Inflammatory macrophage treated with lipopolysaccharide for 4 hours (primary cell): ENCODE measurements at places on chromosomes 6 and 20.
A peak's percentile ranks its signal among the peaks of the same experiment; 100 is the strongest.

GRCh38 chr6:47631797-47632196, 66.6 kb upstream of the ADGRF4 start:
- no peak for DNase-seq

DNA sequence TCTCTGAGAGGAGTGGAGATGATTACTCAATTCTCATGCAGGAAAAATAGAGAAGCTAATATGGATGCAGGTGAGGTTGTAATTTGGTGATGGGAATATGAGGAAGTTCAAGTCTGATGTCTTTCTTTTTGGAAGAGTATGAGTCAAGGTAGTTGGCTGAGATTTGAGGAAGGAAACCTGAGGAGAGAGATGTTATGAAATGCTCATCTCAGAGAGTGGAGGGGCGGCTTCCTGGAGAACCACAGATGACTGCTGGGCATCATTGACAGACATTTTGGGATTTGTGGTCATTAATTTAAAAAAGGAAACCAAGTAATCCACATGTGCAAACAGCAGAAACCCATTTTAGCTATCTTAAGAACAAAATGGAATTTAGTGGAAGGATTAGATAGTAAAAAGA, 72.5 kb upstream of the UST start:
- DNase-seq = peak; percentile 11

DNA sequence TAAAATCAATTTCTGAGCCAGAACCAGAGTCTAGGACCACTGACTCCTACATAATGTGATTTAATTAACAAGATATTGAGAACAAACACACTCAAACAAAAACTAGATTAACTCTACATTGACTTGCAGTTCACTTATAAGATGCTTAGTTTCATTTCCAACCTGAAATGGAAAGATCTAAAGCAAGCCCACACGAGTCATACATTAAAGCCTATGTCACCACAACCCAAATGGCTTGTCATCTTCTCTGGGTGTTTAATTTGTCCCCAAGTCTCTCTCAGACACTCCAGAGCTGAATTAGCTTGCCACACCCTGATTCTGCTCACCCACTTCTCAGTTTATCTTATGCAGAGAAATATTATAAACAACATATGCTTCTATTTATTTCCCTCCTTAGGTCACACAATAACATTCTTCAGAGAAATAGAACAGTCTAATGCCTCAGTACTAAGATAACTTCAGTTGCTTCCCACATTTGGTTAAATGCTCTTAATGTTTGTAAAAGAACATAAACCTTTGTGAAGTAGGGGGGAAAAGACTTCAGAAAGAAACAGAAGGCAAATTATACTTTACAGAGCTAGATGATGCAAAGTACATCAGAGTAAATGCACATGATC, 8.8 kb upstream of the FBXO30 start:
- DNase-seq = no peak

- DNase-seq = no peak
Measured at GRCh38 chr20:61317966-61318530, 66.0 kb downstream of the CDH4 start.

GRCh38 chr6:154996016-154996590, 988 bp downstream of the TIAM2 start:
- DNase-seq = no peak

DNA sequence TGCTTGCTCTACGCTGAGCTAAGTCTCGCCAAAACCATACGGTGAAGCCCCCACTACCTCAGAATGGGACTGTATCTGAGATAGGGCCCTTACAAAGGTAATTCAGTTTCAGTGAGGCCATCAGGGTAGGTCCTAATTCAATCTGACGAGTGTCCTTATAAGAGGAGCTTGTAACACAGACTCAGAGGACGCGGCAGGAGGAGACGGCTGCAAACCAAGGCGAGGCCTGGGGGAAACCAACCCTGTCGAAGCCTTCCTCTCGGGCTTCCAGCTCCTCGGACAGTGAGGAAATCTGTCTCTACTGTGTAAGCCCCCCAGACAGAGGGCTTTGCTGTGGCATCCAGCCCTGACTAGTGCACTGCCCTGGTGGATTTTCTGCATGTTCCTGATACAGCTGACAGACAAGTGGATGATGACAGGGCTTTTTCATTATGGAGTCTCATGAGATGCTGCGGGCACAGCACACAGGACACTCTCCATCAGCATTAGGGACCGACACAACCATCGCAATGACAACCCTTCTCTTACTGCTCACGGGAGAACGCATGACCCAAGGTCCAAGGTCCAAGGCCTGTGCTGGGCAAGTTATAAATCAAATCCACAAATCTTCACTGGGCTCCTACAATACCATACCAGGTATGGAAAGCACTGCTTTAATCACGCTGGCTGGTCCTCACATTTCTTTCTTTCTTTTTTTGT, 48.2 kb downstream of the SSR1 start:
- no peak for DNase-seq

GRCh38 chr6:157403686-157404051, 22.7 kb downstream of the ZDHHC14 start:
- no peak for DNase-seq

GRCh38 chr20:62203378-62204030, 16.6 kb downstream of the HRH3 start:
- no peak for DNase-seq

- DNase-seq = no peak
Measured at GRCh38 chr6:92459606-92460005, 959.8 kb downstream of the EPHA7 start.

GRCh38 chr6:5085648-5086293, 630 bp downstream of the PPP1R3G start:
- DNase-seq = peak; percentile 32

- DNase-seq = peak; percentile 44
Measured at GRCh38 chr6:21634582-21634981, 41.0 kb downstream of the SOX4 start.

DNA sequence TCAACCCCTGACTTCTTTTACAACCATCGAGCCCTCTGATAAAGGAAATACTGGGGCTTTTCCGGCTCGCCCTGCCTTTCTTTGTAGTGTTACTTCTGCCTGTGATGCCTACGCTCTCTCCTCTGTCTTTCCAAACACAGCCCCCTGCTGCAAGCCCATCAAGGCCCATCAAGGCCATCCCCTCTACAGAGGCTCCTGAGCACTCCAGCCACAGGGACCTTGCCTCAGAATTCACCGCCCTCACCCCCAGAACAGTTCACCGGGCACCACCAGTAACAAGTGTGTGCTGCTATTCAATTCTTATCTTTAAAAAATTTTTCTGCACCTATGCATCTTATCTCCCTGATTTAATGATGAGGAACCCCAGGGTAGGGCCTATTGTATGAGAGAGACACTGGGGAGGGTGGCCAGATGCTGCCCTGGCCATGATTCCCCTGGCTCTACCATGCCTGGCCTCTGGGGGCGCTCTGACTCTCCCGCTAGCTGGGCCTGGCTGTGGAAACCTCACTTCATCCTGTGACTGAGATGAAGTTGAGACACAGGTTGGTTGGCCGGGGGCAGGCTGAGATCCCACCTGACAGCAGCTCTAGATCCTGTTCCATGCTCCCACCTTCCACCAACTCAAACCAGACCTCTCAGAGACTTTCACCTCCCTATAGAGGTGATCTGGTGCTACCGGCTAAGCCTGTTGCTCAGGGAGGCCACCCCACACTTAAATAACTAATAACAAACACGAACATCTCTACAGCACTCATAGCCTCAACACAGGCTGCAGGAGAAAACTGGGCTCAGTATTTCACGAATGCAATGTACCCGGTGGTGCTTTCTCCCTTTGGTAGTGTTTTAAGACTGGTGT, 19.2 kb upstream of the GLP1R start:
- DNase-seq = peak; percentile 5

DNA sequence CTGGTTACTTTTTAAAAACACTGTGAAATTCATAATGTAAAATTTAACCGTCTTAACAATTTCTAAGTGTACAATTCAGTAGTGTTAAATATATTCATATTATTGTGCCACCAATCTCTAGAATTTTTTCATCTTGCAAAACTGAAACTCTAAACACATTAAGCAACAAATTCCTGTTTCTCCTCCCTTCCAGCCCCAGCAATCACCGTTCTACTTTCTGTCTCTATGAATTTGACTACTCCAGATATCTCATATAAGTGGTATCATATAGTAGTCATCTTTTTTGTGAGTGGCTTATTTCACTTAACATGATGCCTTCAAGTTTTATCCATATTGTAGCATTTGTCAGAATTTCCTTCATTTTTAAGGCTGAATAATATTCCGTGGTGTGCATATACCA, 44.7 kb downstream of the RSPH3 start:
- peak; percentile 70 for DNase-seq

- DNase-seq = no peak
Measured at GRCh38 chr20:42380287-42380686, 762.1 kb upstream of the CHD6 start.

DNA sequence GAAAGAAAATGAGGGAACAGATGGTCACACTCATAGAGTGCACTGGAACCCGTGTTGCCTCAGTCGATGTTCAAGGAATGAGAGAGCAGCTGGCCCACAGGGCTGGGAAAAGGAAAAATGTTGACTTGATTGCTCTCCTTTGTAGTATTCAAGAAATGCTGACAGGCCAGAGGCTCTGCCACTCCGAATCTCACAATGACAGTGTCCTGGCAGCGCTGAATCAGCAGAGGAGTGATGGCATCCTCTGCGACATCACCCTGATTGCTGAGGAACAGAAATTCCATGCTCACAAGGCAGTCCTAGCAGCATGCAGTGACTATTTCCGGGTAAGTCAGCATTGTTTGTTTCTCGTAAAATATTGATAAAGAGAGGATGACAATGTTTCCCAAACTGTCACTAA, 51.3 kb downstream of the KLHL32 start:
- DNase-seq = no peak

DNA sequence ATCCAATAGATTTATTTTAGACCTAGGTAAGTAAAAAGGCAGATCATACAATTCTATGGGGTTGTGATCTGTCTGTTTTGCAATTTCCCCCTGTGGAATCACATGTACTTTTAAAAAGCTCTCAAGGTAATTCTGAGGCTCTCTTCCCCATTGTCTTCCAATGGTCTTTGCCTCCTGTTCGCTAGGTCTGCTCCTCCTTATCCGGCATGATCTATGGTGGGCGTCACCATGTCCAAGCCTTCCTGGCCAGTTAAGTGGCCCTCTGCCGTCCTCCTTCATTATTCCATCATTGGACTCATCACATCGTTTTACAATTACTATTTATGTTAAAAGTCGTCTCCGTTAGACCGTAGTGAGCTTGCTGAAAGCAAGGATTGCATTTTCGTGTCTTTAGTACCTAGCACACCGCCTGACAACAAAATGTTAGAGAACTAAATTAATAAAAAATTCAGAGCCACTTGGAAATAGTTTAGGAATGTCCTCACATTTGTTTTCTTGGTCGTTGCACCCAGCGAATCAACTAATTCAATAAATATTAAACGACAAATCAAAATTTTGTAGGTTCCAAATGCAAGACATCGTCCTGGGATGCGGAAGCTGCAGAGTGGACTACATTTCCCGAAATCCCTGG, 2.2 kb upstream of the STXBP5 start:
- peak; percentile 40 for DNase-seq

DNA sequence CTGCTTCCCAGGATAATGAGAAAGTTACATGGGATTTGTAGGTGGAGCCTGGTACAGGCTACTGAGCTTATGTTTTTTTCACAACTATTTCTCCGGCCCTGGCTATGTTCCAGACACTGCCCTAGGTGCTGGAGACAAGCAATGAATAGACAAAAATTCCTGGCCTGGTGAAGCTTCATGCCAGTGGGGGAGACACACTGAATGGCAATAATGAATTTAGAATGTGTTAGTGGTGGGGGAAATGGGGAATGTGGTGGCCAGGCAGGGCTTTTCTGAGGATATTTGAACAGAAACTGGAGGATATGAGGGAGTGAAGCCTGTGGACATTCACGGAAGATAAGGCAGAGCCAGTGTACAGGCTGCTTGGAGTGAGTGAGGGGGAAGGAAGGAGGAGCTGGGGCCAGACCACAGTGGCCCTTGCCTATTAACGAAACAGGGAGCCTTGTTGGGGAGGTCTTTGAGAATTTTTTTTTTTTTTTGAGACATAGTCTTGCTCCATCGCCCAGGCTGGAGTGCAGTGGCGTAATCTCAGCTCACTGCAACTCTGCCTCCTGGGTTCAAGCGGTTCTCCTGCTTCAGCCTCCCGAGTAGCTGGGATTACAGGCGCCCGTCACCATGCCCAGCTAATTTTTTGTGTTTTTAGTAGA, 6.6 kb downstream of the FOXS1 start:
- no peak for DNase-seq

GRCh38 chr6:116087437-116088027, 13.1 kb upstream of the NT5DC1 start:
- DNase-seq = no peak

- DNase-seq = no peak
Measured at GRCh38 chr6:133396984-133397348, 155.8 kb downstream of the EYA4 start.

- DNase-seq = peak; percentile 98
Measured at GRCh38 chr20:50221501-50222308, 31.1 kb downstream of the CEBPB start.

GRCh38 chr6:17015144-17015543, 86.7 kb upstream of the STMND1 start:
- no peak for DNase-seq

GRCh38 chr6:18561037-18561750, 174.0 kb downstream of the RNF144B start:
- DNase-seq = peak; percentile 2

- DNase-seq = no peak
Measured at GRCh38 chr6:6230286-6230685, 90.2 kb downstream of the F13A1 start.

DNA sequence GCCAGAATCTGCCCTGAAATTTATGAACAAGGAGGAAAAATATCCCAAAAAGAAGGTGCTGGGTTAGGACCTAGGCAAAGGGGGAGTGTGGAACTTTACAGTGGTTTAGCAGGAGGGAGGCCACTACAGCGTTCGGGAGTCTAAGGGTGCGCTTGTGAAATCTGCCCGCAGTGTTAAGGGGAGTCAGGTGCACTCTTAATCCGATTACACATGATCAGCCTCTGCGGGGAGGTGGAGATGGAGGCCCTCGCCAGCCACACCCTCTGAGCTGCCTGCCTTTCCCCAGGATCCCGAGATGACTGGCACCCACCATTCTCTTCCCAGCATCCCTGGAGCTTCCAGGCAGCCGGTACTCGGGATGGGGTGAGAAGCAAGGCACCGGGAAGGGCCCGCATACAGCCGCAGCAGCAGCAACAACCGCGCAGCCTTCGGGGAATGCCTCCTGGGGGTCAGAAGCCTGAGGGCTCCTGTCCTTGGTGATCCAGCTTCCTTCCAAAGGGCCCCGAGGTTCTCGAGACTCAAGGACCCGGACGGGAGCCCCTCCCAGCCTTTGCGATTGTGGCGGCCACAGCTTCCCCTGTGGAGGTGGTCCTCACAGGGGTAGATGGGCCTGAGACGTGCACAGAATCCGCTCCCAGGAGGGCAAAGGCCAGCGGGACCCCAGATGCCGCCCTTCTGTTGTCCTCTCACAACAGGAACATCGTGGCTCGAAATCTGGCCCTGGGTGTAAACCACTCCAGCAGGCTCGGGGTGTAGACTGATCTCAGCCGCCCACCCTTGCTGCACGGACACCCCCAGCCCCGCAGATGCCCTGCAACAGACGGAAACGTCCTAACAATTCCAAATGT, 57.3 kb upstream of the CST7 start:
- DNase-seq = no peak

GRCh38 chr20:1119128-1119505, 715 bp downstream of the PSMF1 start:
- DNase-seq = no peak
